ENCODE measurements at places on chromosomes 4 and X.

- no peak for DNase-seq
Observed at GRCh38 chr4:172866421-172866820, 302.2 kb upstream of the GALNT7 start.

- DNase-seq, result no peak
Observed at GRCh38 chr4:121898150-121898549, 27.9 kb upstream of the BBS7 start.

DNA sequence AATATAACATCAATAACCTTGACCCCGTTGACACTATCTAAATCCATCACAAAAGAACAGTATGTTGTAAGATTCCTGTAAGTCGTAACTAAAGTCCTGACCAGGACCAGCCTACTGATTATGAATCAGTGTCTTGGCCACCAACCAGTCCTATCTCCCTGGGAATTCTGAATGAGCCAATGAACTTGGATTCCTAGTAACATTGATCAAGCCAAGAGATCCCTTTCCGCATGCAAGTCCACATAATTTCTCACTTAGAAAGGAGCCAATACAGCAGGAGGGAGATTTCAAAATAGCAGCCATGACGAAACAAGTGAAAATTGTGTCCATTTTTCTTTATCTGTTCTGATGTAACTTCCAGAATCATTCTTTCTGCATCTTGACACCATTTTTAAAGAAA, 9.5 kb downstream of the XPNPEP2 start:
- no peak for DNase-seq

- DNase-seq, result no peak
Observed at GRCh38 chr4:150782311-150782710, 200.4 kb downstream of the MAB21L2 start.

DNA sequence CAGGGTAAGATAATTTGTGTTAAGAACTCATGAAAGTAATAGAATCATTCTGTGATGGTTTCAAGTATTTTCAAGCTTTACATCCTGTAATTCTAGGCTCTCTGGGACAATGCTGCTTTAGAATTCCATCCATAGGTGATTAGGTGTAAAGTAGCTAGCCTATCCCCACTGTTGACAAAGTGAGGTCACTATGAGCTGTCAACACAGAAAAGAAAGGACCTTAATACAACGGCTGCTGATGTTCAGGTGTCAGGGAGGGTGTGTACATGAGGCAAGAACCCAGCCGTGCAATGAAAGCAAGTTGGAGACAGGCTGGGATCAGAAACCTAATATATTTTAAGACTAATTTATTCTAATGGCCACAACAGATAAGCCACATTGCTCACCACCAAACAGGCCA, 36.8 kb upstream of the SH3RF1 start:
- DNase-seq, result no peak

DNA sequence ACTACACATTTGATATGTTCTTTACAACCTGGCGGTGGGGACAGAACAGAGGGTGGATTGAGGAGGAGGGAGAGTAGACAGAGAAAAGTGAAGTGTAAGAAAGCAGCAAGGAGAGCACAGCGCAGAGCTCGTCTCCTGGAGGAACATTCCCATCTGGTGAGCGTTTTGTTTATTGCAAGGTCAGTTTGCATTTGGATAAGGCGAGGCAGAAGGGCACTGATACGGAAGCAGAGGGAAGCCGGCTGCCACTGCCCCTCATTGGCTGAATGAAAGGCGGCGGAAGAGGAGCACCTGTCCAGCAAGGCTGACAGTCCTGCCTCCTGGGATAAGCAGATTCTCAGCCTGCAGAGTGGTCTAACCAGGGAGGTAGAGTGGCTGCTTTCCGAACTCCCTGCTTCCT, 83.2 kb downstream of the GPR143 start:
- DNase-seq, result no peak

- no peak for DNase-seq
Observed at GRCh38 chr4:53313510-53313909, 52.4 kb downstream of the SCFD2 start.

DNA sequence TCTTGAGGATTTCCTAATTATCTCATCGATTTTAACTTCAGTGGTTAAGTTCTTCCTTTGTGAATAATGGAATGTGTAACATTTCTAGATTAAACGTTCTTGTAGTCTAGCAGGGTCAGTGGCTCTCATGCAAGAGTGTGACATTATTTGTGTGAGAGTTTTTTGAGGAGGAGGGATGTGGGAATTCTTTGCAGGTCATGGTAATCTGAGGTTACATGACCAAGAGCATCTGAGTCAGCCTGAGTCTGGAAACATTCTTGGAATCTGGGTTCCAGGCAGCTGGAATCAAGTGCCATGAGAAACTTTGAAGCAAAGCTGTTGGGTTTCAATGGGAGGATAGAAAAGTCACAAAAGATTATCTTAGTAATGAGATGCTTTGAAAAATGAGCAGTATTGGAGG, 49.5 kb downstream of the GK start:
- no peak for DNase-seq

GRCh38 chr4:27176881-27177280, 316.2 kb downstream of the STIM2 start:
- no peak for DNase-seq

DNA sequence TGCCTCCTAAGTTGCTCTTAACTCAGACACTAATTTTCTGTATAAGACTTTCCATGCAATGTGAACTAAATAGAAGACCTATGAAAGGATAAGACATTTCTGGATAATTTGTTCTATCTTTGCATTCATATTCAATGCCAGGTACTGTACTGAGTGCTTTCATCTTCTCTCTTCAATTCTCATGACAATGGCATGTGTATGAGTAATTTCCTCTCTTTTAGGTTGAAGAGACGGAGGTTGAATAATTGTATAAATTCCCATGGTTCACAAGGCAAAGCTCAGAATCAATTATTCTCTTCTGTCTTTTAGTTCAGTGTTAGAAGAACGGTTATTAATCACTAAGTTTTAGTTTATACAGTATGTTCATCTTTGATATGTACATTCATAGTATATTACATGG, 29.3 kb upstream of the CFAP299 start:
- DNase-seq, result no peak

- no peak for DNase-seq
Observed at GRCh38 chrX:1261285-1261684, 7.3 kb upstream of the CSF2RA start.

GRCh38 chr4:123017636-123018395, 95.4 kb upstream of the NUDT6 start:
- no peak for DNase-seq

DNA sequence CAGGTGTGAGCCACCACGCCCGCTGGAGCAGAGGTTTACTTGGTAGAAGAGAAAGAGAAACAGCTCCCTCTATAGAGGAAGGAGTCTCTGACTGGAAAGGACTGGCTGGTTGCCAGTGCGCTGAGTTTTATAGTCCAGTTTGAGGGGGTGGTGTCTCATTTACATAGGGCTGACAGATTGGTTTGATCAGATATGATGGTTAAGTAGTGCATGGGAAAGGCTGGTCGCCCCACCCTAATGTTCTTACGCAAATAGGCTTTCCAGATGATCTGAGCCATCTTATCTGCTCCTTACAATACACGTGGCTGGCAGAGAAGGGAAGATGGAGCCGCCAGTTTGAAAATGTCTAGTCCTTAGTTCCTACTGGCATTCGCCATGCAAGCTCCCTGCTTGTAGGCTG, 439.5 kb downstream of the NAF1 start:
- no peak for DNase-seq

GRCh38 chr4:58600290-58600689, 1490.1 kb upstream of the IGFBP7 start:
- no peak for DNase-seq

- DNase-seq, result no peak
Observed at GRCh38 chr4:7295911-7296660, 103.7 kb downstream of the SORCS2 start.
